Ureter (tissue), 1 donor: ENCODE measurements at places on chromosomes 12 and 14.

- no peak for DNase-seq
Observed at GRCh38 chr14:105602799-105603793, 76.7 kb downstream of the TMEM121 start.

DNA sequence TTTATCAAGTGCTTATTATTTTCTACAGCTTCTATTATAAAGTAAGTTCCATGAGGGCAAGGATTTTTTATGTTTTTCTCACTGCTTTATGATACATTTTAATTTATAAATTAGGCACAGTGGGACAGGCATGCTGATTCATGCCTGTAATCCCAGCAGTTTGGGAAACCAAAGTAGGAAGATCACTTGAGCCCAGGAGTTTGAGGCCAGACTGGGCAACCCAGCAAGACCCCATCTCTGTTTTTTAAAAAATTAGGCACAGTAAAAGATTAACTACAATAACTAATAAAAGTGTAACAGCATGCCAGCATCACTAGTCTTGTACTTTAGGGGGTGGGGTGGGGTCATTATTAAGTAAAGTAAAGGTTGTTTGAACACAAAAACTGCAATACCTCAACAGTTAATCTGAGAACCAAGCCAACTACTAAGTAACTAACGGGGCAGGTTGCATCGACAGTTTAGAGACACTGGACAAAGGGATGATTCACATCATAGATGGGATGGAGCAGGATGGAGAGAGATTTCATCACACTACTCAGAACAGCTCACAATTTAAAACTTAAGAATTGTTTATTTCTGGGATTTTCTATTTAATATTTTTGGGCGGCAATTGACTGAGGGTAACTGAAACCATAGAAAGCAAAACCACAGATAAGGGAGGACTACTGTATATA lies 119.5 kb downstream of the PLEKHA5 start:
- no peak for DNase-seq

DNA sequence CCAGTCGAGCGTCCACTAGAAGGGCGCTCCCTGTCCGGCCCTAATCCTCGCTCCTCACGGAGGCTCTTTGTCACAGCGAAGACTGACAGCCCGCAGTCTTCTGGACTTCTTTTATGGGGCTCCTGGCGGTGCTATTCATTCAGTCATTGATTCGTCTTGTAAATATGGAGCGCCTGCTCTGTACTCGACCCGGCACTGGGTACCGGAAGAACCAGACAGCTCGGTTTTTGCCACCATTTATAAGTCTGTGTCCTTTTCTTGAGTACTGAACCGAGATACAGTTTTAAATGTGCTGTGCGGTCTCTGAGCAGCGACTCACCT lies 570 bp downstream of the DMAC2L start:
- DNase-seq, result peak; percentile 44

GRCh38 chr12:19404242-19404880 lies 34.9 kb upstream of the AEBP2 start:
- no peak for DNase-seq

- no peak for DNase-seq
Observed at GRCh38 chr12:76124456-76124855, 40.0 kb upstream of the NAP1L1 start.

GRCh38 chr14:75751296-75751695 lies 90.2 kb downstream of the TTLL5 start:
- DNase-seq, result no peak

- no peak for DNase-seq
Observed at GRCh38 chr12:118015944-118016343, 559 bp upstream of the RFC5 start.

- DNase-seq, result peak; percentile 50
Observed at GRCh38 chr12:84502907-84503787, 409.5 kb downstream of the SLC6A15 start.

GRCh38 chr14:26113911-26114640 lies 483.8 kb downstream of the NOVA1 start:
- DNase-seq, result no peak

- no peak for DNase-seq
Observed at GRCh38 chr14:44384093-44384492, 123.0 kb downstream of the FSCB start.

DNA sequence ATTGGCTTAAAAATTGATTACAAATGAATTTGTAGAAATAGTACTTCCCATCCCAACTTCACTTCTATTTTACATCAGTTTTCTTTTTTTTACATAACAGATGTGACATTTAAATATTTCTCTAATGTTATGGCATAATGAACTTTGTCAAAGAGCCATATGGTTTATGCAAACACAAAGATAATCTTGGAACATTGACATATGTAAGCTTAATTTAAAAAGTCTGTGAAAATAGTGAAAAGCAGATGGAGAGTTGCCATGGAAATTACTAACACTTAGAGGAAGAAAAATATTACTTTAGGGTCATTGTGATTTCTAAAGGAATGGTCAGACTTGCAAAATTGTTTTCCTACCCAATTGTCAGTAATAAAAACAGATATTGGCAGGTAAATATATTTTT lies 232.4 kb downstream of the AEBP2 start:
- no peak for DNase-seq

DNA sequence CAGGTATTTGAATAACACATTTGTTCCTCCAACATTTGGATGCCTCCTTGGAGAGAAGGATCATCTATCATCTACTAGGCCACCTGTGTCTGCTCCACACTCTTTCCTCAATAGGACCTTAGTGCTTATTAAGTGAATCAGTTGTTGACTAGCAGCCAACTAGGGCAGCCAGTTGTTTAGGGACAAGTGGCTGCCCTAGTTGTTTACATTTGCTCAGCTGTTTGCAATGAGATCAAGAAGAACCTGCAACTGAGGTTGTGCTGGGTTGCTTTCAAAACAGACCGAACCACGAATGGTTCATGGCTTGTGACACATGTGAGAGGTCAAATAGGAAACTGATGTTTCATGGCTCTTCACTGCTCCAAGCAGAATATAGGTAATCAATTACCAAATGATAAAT lies 53.8 kb downstream of the TMCC3 start:
- no peak for DNase-seq

DNA sequence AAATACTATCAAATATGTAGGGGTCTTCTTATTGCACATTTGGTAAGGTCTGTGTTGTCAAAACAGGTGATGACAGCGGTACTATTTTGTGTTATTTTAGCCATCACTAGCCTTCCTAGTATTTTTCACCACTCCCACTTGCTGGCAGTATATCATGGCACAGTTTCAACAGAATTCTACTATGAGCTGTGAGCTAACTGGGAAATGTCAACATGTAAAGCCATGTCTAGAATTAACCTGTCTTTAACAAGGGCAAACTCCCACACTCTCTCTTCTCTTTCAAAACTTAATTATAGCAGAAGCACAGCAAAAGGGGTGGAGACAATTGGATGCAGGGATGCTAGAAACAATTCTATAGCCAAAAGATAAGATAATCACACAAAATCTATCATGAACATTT lies 253.4 kb downstream of the PAX9 start:
- no peak for DNase-seq

DNA sequence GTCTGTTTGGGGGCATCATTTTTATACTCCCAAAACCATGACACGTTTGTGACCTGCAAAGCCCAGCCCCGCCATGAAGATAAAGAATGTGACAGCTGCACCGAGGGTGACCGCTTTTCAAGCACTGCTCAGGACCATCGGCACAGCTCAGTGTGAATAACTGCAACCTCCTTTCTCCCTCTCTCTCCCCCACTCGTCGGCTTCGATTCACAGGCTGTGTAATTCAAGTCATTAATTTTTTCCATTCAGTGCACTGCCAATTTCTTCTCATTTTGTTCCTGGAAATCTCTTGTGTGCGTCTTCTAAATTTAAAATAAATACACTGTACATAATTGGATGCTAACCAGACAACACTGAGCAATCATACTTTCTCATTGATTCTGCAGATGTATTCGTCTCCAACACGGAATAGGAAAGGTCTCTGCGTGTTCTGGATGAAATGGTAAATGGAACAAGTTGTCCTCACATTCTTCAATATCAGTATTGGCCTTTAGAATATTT lies 260.8 kb downstream of the TTC8 start:
- no peak for DNase-seq

GRCh38 chr12:100234166-100234565 lies 32.7 kb downstream of the DEPDC4 start:
- DNase-seq, result peak; percentile 46

- no peak for DNase-seq
Observed at GRCh38 chr12:102023343-102023930, 38.4 kb downstream of the WASHC3 start.

DNA sequence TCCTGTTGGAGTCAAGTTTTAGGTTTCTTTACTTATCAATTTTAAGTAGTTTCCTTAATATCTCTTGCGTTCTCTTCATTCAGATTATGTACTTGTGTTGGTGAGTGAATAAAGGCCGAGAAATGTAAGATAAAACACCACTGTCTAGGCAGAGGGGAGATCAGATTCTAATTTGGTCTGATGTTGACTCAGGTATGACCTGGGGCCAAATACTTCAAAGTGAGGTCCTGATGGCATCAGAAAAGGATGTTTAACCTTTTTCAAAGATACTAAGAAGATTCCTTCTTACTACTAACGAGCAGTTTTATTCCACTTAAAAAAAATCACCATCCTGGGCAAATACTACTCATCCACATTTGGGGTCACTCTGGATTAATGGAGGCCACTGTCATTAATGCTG lies 26.9 kb downstream of the APPL2 start:
- DNase-seq, result no peak

- no peak for DNase-seq
Observed at GRCh38 chr12:46267825-46268582, 839 bp downstream of the SLC38A1 start.

DNA sequence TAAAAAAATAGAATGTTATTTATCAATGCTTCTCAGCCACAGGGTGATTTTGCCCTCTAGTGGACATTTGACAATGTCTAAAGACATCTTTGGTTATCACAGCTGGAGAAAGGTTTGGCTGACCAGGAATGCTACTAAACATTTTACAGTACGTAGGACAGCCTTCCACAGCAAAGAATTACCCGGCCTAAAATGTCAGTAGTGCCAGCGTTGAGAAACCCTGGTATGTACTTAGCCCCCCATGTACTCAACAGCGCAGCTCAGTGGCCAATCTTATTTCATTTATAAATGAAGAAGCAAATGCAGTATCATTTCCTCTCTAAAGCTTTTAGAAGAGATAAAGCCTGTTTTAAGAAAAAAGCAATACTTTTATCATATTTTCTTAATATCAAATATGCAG lies 5.8 kb downstream of the MARK3 start:
- no peak for DNase-seq

DNA sequence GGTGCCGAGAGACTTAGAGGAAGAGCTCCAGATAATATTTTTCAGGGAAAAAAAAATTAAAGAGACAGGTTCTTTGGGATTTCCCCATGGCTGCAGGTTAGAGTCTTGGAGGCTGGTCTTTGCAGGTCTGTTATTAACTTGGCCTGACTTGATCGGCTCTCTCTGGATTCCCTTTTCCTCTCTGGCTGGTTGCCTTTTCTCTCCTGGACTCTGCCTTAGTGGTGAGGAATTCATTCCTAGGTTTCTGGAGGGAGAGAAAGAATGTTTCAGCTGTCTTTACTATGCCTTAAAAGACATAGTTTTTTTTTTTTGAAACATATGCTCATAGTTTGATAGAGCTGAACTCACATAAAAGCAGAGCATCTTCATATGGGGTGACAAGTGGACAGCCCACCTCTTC lies 336.3 kb downstream of the BMP4 start:
- no peak for DNase-seq

GRCh38 chr12:79886917-79887519 lies 47.9 kb downstream of the PPP1R12A start:
- DNase-seq, result no peak

- DNase-seq, result no peak
Observed at GRCh38 chr12:71436696-71437095, 2.9 kb upstream of the LGR5 start.

GRCh38 chr14:77746064-77746702 lies 14.8 kb downstream of the SNW1 start:
- DNase-seq, result no peak

DNA sequence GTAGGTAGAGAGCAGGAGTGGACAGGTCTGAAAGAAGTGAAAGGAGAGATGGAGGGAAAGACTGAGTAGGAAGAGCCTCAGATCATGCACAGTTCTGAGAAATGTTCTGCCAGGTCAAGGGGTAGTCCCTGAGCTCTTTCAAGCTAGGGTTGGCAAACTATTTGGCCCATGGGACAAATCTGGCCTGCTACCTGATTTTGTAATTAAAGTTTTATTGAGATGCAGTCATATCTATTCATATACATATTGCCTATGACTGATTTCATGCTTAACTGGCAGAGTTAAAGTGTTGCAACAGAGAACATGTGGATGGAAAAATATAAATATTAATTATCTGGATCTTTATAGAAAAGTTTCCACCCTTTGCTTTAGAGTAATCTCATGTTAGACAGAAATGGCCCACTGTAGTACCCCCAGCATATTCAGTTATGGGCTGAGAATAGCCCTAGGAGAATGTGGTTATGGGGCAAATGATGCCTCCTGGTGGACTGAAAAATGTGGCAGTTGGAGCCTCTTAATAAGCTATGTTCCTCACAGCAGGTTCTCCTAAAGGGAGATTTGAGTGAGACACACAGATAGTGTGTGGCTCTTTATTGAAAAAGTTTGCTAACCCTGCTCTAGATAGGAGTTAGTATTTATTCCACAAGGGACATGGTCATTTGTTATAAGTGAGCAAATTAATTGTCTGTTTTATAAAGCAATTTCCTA lies 476.9 kb downstream of the LRIG3 start:
- DNase-seq, result no peak

DNA sequence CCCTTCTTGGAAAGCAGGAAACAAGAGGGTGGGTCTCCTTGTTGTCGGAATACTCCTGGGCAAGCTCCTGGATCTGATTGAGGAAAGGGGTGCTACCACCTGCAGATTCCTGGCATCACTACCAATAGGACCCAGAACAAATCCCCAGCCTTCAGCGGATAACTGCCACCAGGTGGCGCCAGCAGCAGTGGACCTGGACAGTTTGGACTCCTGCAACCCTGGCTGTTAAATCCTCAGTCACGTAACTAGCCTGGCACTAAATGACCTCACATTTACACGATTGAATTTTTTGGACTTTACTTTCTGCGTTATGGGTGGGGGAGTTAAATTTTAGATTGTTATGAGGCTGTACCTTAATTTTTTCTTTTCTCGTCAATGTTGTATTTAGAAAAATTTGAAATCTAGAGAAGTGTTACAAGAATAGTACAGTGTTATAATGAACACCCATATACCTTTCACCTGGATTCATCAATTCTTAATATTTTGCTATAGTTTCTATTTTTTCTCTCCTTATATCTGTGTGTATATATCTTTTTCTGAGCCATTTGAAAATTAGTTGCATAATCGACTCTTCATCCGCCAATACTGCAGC lies 95.6 kb downstream of the GAS2L3 start:
- peak; percentile 63 for DNase-seq

- DNase-seq, result no peak
Observed at GRCh38 chr14:28120391-28120790, 646.2 kb upstream of the FOXG1 start.
